Progenitor cell of endocrine pancreas (in vitro differentiated cells): ENCODE measurements at places on chromosomes 7 and 10. TPM values are rescaled to one million over a fixed set of nuclear protein-coding genes. Genes with fewer than 3 reads are reported as not detected.

The UBE3C gene
- total RNA-seq = 60.9 and 62.5 TPM in 2 replicates

The PCLO gene
- total RNA-seq = 8.9 and 11.9 TPM in 2 replicates

The PLXNA4 gene
- 0.38 and 0.40 TPM in 2 replicates for total RNA-seq

The ABCB4 gene
- 0.60 and 0.65 TPM in 2 replicates for total RNA-seq

The CYREN gene
- 73.8 and 76.1 TPM in 2 replicates for total RNA-seq

The TEX36 gene
- total RNA-seq = not detected in 2 replicates

The SPDYE2 gene
- total RNA-seq = not detected in 2 replicates
